ENCODE measurements at places on chromosomes 12 and 14. TPM values are rescaled to one million over a fixed set of nuclear protein-coding genes. Genes with fewer than 3 reads are reported as not detected.

- H3K36me3 ChIP-seq = no peaks in the 10 kb centered on the region
- DNase-seq = no peak
- no peaks in the 10 kb centered on the region for H3K27me3 ChIP-seq
- H3K4me3 ChIP-seq = no peak overlapping the region
- H3K27ac ChIP-seq = no peak overlapping the region
- no peaks in the 10 kb centered on the region for H3K4me1 ChIP-seq
Measured at GRCh38 chr14:100857923-100858837, 32.3 kb downstream of the MEG3 start.

- no peaks in the 10 kb centered on the region for H3K27me3 ChIP-seq
- H3K27ac ChIP-seq = no peak overlapping the region
- no peaks in the 10 kb centered on the region for H3K36me3 ChIP-seq
- no peaks in the 10 kb centered on the region for H3K4me1 ChIP-seq
Measured at GRCh38 chr12:75660805-75661404, 149.5 kb upstream of the KRR1 start.

Gene TPPP2
- 5.9 TPM for total RNA-seq

- no peak overlapping the region for H3K4me3 ChIP-seq
- peaks cover 53% of the 10 kb centered on the region for H3K36me3 ChIP-seq
- H3K27ac ChIP-seq = peak overlapping the region; percentile 10
- DNase-seq = no peak
Measured at GRCh38 chr12:6330192-6330591, 11.7 kb downstream of the TNFRSF1A start.

DNA sequence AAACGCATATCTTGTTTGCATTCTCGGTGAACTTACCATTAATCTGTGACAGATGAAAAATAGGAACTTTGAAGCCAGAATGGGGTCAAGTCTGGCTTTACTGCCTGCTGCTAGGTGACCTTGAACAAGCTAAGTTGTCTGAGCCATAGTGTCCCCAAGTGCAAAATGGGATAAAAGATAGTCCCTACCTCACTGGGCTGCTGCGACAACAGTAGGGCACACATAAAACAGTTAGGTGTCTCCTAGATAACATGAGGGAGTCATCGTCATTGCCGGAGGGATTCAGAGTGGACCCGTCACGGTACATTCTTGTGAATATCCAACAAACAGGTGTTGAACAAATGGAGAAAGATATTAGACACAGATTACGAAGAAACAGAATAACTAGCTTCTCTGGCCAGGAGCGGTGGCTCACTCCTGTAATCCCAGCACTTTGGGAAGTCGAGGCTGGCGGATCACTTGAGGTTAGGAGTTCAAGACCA is 71.2 kb downstream of the NINJ2 start:
- no peak overlapping the region for H3K4me3 ChIP-seq
- no peak overlapping the region for H3K27ac ChIP-seq
- no peak for DNase-seq
- H3K4me1 ChIP-seq = no peaks in the 10 kb centered on the region

DNA sequence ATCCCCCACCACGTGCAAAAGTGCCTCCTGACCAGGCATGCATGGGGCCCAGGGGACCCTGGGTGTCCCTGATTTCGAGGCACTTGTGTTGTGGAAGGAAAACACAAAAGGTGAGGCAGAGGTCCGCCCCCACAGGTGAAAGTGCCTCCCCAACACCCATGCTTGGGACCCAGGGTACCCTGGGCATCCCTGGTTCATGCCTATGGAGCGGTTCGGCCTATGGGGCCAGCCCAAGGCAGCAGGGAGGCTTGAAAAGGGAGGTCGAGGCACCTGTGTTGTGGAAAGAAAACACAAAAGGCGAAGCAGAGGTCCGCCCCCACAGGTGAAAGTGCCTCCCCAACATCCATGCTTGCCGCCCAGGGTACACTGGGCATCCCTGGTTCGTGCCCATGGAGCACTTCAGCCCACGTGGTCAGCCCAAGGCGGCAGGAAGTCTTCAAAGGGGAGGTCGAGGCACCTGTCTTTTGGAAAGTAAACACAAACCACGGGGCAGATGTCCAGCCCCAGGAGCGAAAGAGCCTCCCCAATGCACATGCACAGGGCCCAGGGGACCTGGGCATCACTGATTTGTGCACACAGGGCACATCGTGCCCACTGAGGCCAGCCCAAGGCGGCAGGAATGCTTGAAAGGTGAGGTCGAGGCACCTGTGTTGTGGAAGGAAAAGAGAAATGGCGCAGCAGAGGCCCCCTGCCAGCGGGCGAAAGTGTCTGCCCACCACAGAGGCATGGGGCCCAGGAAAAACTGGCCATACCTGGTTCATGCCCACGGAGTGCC is 375.5 kb downstream of the ALG10 start:
- no peak overlapping the region for H3K27ac ChIP-seq
- H3K27me3 ChIP-seq = no peaks in the 10 kb centered on the region
- DNase-seq = peak; percentile 23
- H3K36me3 ChIP-seq = no peaks in the 10 kb centered on the region

DNA sequence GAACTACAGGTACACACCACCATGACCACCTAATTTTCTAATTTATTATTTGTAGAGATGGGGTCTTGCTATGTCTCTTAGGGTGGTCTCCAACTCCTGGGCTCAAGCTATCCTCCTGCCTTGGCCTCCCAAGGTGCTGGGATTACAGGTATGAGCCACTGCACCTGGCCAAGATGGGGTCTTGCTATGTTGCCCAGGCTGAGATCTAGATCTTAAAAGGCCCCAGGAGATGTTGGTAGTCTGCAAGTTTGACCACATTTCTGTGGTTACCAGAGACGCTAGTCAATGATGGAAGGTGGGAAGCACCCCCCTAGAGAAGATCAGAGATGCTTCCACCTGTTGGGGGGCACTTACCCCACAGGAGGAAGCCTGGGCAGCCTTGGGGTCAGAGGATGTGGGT is 34.7 kb downstream of the FOXN4 start:
- no peak overlapping the region for H3K27ac ChIP-seq
- no peak for DNase-seq
- H3K36me3 ChIP-seq = no peaks in the 10 kb centered on the region
- peaks cover 14% of the 10 kb centered on the region for H3K4me1 ChIP-seq
- H3K27me3 ChIP-seq = no peaks in the 10 kb centered on the region
- no peak overlapping the region for H3K4me3 ChIP-seq

DNA sequence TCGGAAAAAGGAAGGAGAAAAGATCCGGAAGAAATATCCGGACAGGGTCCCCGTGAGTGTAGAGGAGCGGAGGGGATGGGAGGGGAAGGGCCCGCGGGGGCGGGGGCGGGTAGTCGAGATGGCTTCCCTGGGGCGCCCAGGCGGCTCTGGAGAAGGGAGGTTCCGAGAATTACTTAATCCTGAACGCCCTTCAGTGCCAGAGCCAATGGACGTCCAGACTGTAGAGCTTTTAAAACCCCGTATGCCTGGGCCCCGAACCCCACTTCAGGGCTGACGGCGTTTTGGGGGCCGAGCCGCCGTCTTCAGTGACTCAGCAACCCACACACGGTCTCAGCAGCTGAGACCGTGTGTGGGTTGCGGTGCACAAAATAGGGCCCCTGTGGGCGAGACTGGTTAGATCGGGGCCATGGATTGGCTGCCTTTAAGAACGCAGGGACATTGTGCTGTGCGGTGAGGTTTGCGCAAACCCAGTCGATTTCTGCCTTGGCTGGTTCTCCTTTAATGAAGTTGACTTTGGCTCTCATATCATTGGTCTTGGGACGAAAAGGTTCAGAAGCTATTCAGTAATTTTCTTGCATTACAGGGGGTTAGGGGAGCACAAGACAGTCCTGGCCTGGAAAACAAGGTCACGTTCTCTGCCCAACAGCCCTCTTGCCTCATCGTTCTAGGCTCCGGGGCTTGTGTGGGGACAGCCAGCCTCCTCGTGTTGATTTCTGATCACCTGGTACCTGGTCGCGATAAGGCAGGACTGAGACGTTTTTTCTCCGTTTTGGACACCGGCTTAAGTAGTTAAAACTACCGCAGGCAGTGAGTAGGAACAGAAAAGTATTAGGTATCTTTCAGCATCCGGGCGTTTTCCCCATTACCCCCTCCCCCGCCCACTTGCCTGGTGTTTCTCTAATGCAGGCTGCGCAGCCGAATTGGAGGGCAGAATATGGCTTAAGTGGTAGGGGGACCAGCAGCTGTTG is 775 bp downstream of the GABARAPL1 start:
- peaks cover 9% of the 10 kb centered on the region for H3K36me3 ChIP-seq
- H3K27ac ChIP-seq = peak overlapping the region; percentile 100
- peak; percentile 80 for DNase-seq
- no peaks in the 10 kb centered on the region for H3K4me1 ChIP-seq
- peak overlapping the region; percentile 74 for H3K4me3 ChIP-seq

- H3K36me3 ChIP-seq = no peaks in the 10 kb centered on the region
- DNase-seq = no peak
- no peak overlapping the region for H3K27ac ChIP-seq
- no peaks in the 10 kb centered on the region for H3K27me3 ChIP-seq
Measured at GRCh38 chr14:37413504-37414003, 181.5 kb downstream of the FOXA1 start.

- H3K27ac ChIP-seq = no peak overlapping the region
- no peaks in the 10 kb centered on the region for H3K27me3 ChIP-seq
- no peaks in the 10 kb centered on the region for H3K36me3 ChIP-seq
Measured at GRCh38 chr12:69511469-69512267, 41.5 kb downstream of the FRS2 start.

Gene GNPNAT1
- total RNA-seq = 50.9 TPM

GRCh38 chr12:121709478-121709961 is 3.0 kb upstream of the TMEM120B start:
- H3K27ac ChIP-seq = no peak overlapping the region
- no peak for DNase-seq
- H3K27me3 ChIP-seq = no peaks in the 10 kb centered on the region
- H3K4me1 ChIP-seq = peaks cover 22% of the 10 kb centered on the region

Gene LHX5
- not detected for total RNA-seq

GRCh38 chr14:74511966-74512830 is 18.6 kb downstream of the ISCA2 start:
- no peaks in the 10 kb centered on the region for H3K4me1 ChIP-seq
- H3K4me3 ChIP-seq = no peak overlapping the region
- H3K27ac ChIP-seq = no peak overlapping the region
- no peaks in the 10 kb centered on the region for H3K27me3 ChIP-seq

Gene TAS2R50
- total RNA-seq = 0.89 TPM

Gene KRT79
- not detected for total RNA-seq

Gene ARHGAP9
- 7.7 TPM for total RNA-seq

- H3K36me3 ChIP-seq = peaks cover 44% of the 10 kb centered on the region
- no peaks in the 10 kb centered on the region for H3K27me3 ChIP-seq
- peaks cover 10% of the 10 kb centered on the region for H3K4me1 ChIP-seq
Measured at GRCh38 chr12:6570264-6570887, 2.3 kb upstream of the NOP2 start.

DNA sequence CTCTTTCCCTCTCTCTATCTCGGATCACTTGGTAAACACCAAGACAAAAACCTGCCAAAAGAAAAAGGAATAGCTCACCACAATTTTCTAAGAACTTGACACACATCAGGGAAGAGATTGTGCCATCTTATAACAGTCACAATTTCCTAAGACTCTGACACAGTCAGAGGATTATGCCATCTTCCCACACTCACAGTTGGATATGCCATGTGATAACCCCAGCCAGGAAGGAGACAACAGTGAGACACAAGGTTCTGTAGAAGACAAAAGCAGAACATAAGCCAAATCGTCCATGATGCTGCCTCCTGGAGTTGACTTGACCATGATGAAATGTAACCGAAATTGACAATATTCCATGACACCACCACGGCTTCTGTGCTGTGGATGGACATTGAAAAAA is 2.8 kb upstream of the CLEC9A start:
- no peaks in the 10 kb centered on the region for H3K27me3 ChIP-seq
- DNase-seq = no peak
- no peak overlapping the region for H3K27ac ChIP-seq
- no peak overlapping the region for H3K4me3 ChIP-seq
- no peaks in the 10 kb centered on the region for H3K4me1 ChIP-seq

- H3K4me3 ChIP-seq = no peak overlapping the region
- peaks cover 5% of the 10 kb centered on the region for H3K36me3 ChIP-seq
- H3K4me1 ChIP-seq = no peaks in the 10 kb centered on the region
- no peak for DNase-seq
Measured at GRCh38 chr14:73290279-73290678, 53.0 kb downstream of the PAPLN start.

DNA sequence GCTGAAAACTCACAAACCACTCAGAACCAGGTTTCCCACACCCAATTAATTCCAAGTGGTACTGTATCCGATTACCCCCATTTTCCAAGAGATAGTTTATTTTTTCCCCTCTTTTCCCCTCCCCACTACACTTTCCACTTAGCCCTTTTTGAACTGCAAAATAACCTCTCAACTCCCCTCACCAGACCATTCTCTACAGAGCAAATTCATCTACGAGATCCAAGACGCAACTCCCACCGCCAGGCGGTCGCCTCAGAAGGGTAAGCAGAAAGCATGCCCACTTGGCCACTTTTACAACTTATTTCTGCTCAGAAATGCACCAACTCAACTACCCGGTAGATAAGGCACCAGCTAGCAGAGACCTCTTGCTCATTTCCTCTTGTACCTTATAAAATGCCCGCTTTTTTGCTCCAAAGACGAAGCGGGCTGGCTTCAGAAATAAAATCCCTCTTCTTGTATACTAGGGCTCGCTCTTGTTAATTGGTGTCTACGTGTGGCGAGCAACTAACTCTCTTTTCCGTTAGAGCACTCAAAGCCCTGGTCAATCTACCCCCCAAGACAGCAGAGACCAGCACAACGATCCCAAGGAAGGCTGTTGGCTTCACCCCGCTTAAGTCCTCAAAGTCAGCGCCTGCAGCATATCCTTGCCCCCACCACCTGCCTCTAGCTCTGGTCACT is 910 bp upstream of the SRP54 start:
- peak overlapping the region; percentile 96 for H3K27ac ChIP-seq
- no peaks in the 10 kb centered on the region for H3K36me3 ChIP-seq
- peak overlapping the region; percentile 87 for H3K4me3 ChIP-seq

GRCh38 chr12:88993651-88994050 is 358.6 kb downstream of the DUSP6 start:
- no peak overlapping the region for H3K4me3 ChIP-seq
- H3K27ac ChIP-seq = no peak overlapping the region
- no peaks in the 10 kb centered on the region for H3K27me3 ChIP-seq
- no peaks in the 10 kb centered on the region for H3K4me1 ChIP-seq
- DNase-seq = no peak
- H3K36me3 ChIP-seq = no peaks in the 10 kb centered on the region

DNA sequence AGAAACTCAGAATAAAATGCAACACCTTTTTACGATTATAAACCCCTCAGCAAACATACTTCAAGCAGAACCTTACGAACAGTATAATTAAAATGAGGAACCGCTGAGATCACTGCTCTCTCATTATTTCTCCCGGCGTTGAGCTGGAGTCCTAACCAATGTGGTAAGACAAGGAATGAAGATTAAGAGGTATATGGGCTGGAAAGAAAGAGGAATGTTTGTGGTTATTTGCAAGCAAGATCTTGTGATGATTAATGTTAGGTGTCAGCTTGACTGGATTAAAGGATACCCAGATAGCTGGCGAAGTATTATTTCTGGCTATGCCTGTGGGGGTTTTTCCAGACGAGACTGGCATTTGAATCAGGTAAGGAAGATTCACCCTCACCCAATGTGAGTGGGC is 10.3 kb upstream of the ZNF84 start:
- no peaks in the 10 kb centered on the region for H3K27me3 ChIP-seq
- H3K4me3 ChIP-seq = peak overlapping the region; percentile 43
- no peak overlapping the region for H3K27ac ChIP-seq
- no peaks in the 10 kb centered on the region for H3K36me3 ChIP-seq
- DNase-seq = no peak
- H3K4me1 ChIP-seq = no peaks in the 10 kb centered on the region

- H3K27ac ChIP-seq = no peak overlapping the region
- DNase-seq = no peak
- H3K4me1 ChIP-seq = peaks cover 2% of the 10 kb centered on the region
- H3K36me3 ChIP-seq = peaks cover 49% of the 10 kb centered on the region
Measured at GRCh38 chr14:103504991-103505565, 17.6 kb downstream of the CKB start.
